ENCODE measurements at places on chromosomes 11 and 22.

- DNase-seq: no peak
Measured at GRCh38 chr11:83235825-83236224, 42.3 kb downstream of the ANKRD42 start.

- DNase-seq: no peak
Measured at GRCh38 chr11:134576286-134576685, 164.2 kb upstream of the B3GAT1 start.

- no peak for DNase-seq
Measured at GRCh38 chr11:16356761-16357393, 531 bp upstream of the SOX6 start.

DNA sequence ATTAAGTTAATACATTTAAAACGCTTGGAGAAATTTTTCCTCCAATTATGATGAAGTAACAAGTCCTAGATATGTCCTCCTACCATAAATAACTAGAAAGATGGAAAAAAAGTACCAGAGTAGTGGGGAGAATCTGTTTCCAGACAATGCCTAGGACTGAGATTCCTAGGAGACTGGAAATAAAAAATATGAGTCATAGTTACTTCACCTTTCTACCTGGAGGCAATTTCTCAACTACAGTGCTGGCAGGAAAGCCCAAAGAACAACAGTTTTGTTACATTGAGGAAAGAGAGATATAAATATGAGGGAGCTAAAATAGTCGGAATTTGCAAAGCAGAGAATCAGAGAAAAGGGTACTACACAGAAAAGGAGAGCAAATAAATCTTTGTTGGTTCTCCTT lies 202.1 kb upstream of the ARHGAP42 start:
- DNase-seq: no peak

DNA sequence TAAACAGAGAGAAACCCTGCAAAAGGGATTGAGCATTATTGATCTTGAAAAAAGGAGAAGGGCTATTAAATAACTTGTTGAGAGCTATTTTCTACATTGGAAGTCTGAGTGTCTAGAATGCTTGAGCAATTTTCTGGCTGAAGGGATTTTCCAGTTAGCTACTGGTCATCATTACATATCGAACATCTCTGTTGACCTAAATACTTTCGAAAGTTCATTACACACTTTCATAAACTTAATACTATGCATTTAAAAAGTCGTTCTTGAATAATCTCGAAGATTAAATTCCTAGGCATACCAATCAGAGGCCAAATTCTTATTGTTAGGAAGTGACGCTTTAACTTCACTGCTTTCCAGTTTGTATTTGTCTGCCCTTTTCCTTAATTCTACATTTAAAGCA lies 13.7 kb downstream of the ETS1 start:
- no peak for DNase-seq

DNA sequence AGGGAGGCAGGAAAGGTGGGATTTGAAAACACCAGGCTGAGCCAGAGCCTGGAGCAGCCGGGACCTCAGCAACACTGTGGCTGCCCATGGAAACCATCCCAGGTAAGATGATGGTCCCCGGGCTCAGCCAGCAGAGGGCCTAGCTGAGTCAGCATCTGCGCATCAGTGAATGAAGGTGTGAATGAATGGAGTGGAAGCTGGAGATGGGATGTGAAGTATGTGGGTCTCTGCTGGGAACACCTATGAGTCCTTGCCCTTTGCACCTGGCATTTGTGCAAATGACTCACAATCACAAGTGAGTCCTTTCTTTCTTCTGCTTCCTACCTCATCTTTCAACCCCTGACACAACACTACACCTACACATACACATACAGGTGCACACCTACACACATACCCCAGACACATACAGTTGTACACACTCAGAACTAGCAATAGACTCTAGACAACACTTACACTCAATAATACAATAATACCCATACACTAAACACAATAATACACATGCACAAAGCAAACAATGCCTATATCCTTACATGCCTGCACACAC lies 62.8 kb upstream of the PRDM11 start:
- no peak for DNase-seq

GRCh38 chr22:44595841-44596341 lies 97.9 kb upstream of the RTL6 start:
- DNase-seq: no peak

- DNase-seq: no peak
Measured at GRCh38 chr11:66716996-66717395, 12.0 kb downstream of the SPTBN2 start.

DNA sequence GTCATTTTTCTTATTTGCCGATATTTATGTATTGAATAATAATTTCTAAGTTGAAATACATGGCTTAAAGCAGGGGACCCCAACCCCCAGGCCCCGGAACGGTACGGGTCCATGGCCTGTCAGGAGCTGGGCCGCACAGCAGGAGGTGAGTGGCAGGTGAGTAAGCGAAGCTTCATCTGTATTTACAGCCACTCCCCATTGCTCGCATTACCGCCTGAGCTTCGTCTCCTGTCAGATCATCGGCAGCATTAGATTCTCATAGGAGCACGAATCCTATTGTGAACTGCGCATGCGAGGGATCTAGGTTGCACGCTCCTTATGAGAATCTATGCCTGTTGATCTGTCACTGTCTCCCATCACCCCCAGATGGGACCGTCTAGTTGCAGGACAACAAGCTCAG lies 4.5 kb downstream of the ZMAT5 start:
- no peak for DNase-seq

- no peak for DNase-seq
Measured at GRCh38 chr11:7533199-7534041, 19.6 kb downstream of the PPFIBP2 start.
